Stimulated activated CD8-positive, alpha-beta memory T cell treated with anti-CD3 and anti-CD28 coated beads, Interleukin-15, amount 100 ng/mL, for 24 hours (primary cell): ENCODE measurements at places on chromosomes 11 and 22.

DNA sequence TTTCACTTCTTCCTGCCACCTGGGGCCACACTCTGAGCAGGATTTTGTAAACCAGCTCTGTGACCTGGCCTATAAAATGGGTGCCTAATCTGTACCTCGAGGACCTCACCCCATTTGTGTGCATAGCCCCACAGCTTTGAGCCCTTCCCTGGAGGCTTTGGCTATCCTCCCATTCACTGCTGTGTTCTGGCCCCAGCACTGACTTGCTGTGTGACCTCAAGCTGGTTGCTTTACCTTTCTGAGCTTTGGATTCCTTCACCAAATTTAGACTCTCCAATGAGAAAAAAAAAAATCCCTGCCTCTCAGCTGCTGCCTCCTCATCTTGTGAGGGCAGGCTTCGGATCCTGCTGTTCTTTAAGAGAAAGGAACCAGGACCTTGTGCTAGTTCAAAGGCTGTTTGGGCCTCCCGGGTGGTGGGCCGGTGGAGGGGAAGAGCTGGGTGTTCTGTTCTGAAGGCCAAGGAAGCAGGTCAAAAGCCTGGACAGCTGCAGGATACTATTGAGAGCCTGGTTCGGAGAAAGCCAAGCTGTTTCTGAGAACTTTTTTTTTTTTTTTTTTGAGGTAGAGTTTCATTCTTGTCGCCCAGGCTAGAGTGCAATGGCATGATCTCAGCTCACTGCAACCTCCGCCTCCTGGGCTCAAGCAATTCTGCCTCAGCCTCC is 1.1 kb upstream of the PYGM start:
- DNase-seq = no peak

DNA sequence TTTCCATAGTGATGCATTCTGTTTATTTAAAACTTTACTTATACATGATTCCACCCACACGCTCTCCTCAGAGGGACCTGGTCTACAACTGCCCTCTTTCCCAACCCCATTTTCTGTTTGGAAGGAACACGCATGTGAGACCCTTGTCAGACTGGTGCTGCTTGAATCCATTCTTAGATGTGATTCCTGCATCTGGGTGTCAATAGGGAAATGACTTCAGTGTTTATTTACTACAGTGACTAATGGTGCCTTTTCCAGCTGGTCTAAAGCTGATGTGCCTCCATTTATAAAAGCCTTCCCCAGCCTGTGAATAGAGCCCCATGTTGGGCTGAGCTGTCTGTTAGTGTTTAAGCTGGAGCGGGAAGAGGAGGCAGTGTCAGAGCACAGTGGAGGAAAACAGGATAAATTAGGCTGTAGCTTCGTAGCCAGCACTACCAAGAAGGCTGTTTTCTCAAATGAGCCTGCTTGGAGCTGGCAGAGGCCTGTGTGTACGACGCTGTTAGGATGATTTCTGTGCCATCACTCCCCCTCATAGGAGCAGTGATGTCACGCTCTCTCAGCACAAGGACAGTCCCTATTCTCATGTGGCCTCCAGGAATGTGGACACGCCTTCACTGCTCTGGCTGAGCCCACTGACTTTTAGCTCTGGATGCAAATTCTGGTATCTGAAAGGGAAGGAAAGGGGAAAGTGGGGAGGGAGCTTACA is 18.9 kb upstream of the C11orf96 start:
- DNase-seq = no peak

DNA sequence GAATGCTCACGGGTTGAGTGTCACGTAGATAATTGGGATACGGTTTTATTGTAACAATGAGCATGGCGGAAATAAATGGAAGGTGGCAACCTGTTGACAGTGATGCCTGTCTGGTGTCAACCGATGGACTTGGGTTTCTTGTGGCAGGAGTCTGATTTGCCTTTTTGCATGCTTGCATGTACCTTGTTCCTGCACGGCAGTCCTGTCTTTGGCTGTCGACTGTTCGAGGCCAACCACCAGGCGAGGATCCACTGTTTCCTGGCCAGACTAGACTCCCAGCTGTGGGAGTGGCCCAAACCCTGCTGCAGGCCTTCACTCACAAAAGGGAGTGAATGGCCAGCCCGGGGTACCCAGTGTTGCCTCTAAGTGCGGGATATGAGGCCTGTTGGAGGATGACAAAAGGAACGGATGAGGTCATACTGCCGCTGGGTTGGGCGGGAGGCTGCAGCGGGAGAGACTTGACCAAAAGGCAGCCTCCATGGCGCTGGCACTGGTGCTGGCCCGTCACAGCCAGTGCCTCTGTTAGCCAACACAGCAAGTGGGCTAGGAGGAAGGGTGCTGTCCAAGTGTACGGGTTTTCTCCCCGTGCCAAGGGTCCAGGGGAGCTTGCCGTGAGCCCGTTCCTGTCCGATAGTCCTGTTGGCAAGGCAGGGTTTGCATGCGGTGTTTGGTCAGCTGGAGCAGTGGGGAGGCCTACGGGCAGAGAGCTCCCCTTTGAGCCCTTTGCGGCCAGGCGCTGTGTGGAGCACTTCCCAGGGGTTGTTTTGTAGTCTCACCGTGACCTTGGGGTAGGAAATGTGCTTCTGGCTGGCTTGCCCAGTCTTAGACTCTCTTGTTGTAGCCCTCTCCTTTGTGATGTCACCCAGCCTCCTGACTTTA is 974 bp downstream of the DGCR8 start:
- DNase-seq = no peak

GRCh38 chr11:94330789-94331188 is 26.4 kb downstream of the IZUMO1R start:
- DNase-seq = no peak

- DNase-seq = no peak
Observed at GRCh38 chr11:65399249-65399648, 12.8 kb downstream of the FRMD8 start.

- no peak for DNase-seq
Observed at GRCh38 chr22:19289475-19290161, 1.9 kb downstream of the CLTCL1 start.

DNA sequence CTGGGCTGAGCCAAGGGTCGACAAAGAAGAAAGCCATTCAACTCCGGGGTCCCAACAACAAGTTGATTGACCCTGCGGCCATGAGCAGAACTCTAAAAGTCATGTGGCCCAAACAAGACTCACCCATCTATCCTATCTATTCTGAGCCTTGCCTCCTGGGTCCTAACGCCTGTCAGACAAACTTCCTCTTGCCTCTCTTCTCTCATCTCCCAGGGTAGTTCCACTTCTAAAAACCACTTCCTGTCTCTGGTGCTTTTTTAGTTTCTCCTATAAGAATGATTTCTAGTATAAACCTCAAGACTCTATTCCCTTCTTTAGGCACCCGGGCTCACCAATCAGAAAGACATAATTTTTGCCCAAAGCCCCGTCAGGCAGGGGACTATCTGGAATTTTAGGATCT is 530.2 kb downstream of the DLG2 start:
- DNase-seq = no peak

DNA sequence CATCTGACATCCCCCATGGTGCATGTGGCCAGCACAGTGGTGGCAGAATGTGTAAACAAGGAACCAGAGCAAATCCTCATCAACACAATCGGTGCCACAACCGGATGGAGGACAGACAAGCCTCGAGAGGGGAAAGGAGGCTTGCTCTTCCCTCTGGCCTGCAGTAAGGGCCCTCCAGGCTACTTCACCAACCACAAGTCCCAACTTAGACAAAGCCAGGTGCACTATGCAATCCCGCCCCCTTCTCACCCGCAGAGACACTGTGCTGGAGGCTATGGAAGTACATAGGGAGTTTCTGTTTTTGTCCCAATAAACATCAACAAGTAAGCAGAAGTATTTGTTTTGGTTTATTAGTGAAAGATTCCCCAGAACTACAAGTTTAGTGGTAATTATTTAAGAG is 54.3 kb downstream of the SPATA19 start:
- DNase-seq = no peak

DNA sequence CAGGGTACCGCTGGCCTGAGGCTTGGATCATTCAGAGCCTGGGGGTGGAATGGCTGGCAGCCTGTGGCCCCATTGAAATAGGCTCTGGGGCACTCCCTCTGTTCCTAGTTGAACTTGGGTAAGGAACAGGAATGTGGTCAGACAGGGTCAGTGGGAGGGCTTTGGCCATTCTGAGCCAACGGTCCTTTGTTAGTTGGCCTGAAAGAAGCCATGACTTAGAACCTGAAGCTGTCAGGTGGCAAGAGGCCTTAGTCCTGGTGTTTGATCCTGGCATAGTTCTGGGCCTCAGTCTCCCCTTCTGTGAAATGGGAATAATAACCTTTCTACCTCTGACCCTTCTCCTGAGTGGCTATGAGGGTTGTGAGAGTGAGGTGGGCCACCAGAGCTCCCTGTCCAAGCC is 8.3 kb downstream of the PGAP2 start:
- no peak for DNase-seq
